ENCODE measurements at places on chromosomes 6 and 20.

DNA sequence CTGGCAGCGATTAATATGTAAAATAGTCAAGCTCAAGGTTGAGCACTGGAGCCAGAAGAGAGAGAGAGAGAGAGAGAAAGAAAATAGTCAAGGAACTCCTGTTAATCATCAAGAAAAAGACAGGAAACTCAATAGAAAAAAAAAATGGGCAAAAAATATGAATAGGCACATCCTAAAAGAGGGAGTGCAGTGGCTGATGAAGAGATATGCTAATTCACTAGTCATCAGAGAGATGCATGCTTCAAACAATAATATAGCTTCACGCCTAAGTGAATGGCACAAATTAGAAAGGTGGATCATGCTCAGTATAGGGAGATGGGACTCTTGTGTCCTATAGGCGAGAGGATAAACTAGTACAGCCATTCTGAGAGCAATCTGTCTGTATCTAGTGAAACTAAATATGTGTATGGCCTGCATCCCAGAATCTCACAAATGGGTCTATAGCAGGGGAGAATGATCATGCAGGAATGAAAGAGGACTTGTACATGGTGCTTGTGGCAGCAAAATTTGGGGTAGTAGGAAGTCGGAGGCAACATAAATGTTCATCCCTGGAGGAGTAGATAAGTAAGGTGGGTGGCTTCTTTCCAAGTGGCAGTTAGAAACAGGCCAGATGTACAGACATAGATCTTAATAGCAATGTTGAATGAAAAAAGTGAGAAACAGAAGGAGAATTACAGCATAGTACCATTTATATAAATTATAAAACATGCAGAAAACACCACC, 176.8 kb downstream of the VEGFA start:
- no peak for DNase-seq

DNA sequence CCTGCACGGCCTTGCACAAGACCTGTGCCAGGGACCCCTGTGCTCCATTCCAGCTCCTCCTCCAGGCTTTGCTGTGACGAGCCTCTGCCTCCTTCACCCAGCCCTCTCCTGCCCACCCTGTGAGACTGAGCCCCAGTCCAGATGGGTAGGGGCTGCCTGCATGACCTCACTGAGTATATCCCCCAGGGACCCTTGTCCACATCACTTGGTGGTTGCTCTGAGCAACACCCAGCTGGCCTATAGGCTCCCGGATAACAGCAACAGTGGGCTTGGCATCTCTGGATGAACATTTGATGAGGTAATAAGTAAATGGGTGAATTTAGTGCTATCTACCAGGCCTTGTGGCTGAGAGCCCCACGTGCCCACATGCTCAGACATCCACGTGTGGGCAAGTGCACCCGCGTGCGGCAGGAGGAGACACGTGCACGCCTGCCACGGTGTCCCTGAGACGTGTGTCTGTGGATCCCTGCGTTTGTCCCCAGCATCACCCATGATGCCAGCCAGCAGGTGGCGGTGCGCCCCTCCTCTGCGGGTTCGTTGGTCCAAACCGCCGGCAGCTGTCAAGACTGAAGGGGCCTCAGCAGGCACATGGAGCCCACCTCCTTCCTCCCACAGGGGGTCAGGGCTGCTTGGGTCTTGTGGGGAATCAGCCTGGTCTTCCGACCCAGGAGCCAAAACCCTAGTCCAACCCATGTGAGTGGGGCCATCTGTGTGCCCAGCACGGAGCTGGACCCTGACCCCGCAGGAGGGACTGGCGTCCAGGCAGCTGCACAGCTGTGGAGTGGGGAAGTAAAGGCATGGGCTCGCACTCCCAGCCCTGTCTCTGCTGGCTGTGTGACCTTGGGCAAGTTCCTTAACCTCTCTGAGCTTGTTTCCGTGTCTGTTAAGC, 45.9 kb downstream of the FGD2 start:
- DNase-seq, result peak; percentile 63

GRCh38 chr6:37517411-37517812, 17.7 kb upstream of the CCDC167 start:
- DNase-seq, result no peak

GRCh38 chr6:1535295-1535694, 74.4 kb upstream of the FOXC1 start:
- no peak for DNase-seq

- no peak for DNase-seq
These were observed 51.5 kb downstream of the CTCFL start for GRCh38 chr20:57473246-57474048.

DNA sequence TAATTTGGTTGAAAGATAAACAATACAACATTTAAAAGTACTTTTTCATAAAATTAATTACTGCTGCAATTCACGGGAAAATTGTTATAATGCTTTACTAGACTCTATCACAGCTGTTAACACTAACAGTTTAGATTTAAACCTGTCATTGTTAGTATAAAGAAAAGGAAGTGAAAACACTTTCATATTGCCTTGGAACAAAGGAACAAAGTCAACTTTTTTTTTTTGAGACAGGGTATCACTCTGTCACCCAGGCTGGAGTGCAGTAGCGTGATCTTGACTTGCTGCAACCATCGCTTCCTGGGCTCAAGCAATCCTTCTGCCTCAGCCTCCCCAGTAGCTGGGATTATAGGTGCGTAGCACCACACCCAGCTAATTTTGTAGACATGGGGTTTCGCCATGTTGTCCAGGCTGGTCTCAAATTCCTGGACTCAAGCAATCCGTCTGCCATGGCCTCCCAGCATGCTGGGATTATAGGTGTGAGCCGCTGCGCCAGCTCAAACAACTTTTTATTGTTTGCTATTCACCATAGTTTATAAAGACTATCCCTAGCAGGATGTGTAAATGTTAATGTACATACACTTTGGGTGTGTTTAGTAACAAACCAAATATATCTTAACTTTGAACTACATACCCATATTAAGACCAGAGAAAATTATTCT, 22.1 kb downstream of the SLC35A1 start:
- DNase-seq, result no peak

DNA sequence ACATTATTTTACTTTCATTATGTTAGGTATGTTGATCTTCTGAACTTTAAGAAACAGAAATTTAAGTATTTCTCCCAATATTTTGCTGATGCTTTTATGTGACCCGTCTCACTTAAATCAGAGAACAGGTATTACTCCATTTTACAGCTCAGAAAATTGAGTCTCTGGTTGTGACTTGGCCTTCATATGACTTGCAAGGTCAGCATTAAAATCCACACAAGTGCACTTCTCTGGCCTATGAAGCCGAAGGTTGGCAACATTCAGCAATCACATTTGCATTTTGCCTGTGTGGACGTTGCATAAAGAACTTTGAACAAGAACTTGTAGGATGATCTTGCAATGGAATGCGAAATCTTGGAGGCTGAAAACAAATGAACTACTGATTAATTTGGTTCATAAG, 10.1 kb upstream of the MYLIP start:
- DNase-seq, result no peak

GRCh38 chr6:135935941-135936601, 84.6 kb downstream of the PDE7B start:
- DNase-seq, result no peak

DNA sequence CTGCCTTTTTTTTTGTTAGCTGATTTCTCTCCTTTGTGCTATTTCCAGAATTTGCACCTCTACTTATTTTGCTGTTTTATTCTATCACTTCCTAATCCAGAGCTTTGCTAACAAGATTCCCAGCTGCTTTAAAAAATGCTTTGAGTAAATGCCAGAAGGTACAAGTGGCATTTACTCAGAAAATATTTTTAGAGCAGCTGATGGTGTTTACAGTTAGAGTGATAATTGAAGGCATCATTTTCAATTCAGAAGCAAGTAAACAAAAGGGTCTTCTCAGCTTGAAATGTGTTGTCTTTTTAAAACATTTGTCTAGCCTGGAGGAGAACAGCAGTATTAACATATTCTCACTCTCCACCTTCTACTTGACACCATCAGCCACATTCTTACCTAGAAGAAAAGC, 99.9 kb downstream of the OTOR start:
- DNase-seq, result no peak

GRCh38 chr20:51486197-51487005, 56.1 kb downstream of the NFATC2 start:
- no peak for DNase-seq

DNA sequence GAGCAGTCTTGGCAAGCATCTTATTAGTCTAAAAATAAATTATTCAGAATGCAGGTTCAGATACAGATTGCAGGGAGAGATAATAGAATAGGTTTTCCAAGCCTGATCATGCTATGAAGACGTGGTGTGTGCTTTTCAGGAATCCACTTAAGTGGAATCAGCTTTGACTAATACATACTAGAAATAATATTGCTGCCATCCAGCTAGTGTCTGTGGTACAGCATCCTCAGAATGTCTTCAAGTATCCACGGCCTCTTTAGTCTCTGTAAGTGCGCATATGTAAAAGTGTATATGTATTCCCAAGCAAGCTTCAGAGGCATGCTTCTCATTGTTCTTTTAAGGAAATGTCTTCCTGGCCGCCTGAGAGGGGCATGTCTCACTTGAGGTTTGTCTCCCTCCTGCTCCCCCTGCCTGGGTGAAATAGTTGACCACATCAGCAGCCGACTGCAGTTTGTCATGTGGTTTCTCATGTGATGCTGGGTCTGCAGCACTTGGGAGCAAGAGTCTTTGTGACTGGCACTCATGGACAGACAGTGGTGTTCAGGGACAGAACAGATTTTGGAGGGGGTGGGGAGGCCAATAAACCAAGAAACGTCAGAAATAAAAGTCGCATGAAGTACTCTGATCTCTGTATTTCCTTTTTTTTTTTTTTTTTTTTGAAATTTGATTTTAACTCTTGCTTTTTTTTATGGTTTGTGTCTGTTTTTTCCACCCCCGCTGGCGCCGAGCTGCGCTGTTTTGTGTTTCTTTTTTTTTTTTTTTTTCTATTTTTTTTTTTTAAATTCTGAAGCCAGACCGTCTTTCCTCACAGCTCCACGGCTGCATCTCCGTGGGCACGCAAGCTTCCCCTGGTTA, 150.8 kb downstream of the PRL start:
- DNase-seq, result no peak

GRCh38 chr6:154380741-154381140, 24.1 kb upstream of the IPCEF1 start:
- DNase-seq, result no peak

DNA sequence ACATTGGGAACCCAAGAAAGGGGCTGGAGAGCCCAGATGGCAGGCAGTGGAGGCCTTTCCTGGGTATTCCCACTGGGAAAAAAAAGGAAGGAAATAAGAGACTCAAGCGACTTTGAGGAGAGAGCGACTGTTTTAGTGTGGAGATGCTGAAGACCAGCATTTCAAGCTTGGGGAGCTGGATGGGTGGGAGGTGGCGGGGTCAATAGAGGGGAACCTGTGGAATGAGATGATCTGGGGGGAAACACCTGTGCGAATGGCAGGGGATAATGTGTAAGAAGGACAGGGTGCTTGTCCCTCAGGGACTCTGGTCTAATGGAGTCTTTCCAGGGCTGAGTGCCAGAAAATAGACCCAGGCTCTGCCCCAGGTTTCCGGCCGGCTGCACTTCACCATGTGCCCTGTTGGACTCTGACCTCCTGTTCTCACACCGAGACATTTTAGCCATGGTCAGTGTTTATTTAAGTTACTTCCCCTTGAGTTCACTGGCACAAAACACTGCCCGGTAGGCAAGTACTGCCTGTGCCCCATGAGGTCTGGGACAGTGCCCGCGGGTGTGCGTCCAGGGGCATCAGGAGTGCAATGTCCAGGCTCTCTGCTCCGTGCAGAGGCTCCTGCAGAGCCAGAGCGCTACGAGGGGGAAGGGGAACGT, 50.4 kb upstream of the NKX2-2 start:
- no peak for DNase-seq

- DNase-seq, result no peak
These were observed 2.7 kb downstream of the KCNS1 start for GRCh38 chr20:45098103-45098773.

GRCh38 chr20:15455279-15455678, 1117.9 kb upstream of the FLRT3 start:
- DNase-seq, result no peak

DNA sequence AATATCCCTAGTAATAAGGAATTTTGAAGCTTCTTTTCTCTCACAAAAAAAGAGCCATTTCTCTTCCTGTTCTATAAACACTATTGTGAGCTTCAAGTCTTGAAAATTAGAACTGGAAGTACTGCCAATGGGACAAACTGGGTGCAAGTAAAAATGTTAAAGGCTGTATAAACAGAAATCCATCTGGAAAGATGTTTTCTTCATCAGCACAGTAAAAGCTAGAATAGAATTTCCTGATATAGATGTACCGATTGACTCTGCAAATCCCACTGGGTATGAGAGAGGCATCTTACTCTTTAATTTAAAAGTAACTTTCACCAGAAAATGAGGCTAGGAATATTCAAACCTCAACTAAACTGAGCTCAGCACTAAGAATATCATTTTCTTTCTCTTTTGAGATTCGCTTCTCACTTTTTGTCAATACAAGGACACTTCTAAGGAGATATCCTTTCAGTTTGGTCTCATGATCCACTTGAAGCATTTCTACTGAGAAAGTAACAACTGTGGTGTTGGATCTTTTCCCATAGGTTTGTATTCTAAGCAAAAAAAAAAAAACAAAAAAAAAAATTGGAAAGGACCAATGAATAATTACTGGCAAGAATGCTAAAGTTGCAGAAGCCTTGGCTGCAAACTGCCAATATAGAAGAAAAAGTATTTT, 169.0 kb upstream of the PRDM1 start:
- no peak for DNase-seq

DNA sequence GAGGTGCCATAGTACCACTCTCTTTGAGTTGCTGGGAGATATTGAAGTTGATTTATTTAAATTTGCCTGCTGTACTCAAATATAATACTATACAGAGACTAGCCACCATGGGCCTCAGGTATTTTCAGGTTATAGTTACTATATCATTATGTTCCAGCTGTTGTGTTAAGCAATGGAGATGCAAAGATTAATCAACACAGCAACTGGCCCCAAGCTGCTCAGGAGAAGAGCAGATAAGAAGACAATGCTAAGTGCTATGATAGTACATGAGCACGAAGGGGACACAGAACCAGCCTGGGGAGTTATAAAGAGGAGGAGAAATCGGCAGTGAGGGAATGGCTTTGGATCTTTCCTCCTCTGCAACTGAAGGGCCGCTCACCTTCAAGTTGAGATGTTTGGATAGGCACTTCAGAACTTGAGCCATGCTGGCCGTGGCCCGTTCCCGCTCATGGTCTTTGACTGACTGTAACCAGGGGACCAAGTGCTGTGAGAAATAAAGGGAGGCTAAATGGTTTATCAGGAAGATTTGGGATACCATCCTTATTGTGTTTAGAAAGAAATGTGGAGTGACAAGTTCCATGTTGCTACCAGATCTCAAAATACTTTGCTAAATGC, 24.3 kb upstream of the RPN2 start:
- DNase-seq, result no peak

GRCh38 chr20:2545594-2545993, 9.2 kb downstream of the TMC2 start:
- DNase-seq, result no peak

- no peak for DNase-seq
These were observed 108.4 kb downstream of the ARID1B start for GRCh38 chr6:156885562-156885961.

DNA sequence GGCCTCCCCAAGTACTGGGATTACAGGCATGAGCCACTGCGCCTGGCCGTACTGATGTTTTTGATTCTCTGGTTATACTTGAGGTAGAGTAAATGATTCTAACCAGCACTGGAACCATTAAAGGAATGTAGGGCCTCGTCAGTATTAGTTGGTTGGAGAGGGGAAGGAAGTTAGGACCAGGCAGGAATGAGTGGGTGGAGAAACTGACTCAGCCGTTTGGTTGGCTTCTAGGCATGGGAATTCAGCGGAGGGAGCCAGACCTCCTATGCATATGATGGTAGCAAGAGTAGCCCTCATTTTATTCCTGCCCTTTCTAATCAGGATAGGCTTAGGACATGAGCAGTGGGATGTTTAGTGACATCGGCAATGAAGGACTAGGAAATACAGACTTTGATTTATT, 19.0 kb upstream of the SERINC3 start:
- no peak for DNase-seq

GRCh38 chr20:46368902-46369268, 37.5 kb downstream of the ELMO2 start:
- DNase-seq, result no peak
